ENCODE measurements at places on chromosomes 5 and 9.

- DNase-seq = no peak
These were observed 125.5 kb upstream of the NFIL3 start for GRCh38 chr9:91549177-91549576.

GRCh38 chr9:78958892-78959291 lies 612.9 kb upstream of the TLE4 start:
- DNase-seq = no peak

DNA sequence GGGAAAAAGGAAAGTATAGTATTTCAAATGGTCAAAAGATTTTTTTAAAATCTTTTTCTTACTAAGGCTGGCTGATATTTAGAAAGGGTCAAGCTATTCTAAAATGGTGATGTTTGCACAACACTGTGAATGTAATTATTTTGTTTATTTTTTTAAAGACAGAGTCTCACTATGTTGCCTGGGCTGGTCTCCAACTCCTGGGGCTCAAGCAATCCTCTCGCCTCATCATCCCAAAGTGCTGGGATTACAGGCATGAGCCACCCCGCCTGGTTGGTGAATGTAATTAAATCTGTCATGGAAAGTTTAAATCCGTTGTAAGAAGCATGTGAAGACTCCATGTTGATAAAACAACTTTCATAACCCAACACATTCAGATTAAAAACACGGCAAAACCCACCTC lies 2.6 kb downstream of the UBTD2 start:
- peak; percentile 45 for DNase-seq

DNA sequence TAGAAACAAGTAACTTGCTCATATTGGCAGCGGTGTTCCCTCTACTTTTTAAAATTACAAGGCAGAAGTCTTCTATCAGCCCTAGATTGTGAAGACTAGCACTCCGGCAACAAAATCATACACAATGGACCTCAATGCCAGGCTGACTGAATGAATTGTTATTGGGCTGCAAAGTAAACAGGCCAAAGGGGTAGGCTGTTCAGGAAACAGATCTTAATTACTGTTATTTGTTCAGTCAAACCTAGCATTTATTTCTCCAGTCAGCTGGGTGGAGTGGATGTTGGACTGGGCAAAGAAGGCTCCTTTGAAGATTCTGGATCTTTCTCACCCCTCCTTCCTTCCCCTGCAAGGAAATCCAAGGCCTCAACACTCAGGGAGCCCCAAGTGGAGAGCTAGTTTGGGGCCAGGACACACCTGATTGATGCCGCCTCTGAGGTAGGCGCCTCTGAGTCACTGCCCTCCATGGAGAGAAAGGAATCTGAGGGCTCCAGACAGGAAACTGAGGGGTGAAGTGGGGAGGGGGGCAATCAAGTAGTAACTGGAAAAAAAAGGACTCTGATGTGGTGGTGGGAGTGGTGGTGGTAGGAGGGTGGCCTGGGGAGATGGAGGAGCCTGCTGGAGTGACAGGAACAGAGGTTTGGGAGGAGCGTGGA lies 35.5 kb downstream of the SERINC5 start:
- DNase-seq = no peak

GRCh38 chr5:142770650-142771609 lies 753 bp downstream of the ARHGAP26 start:
- DNase-seq = peak; percentile 43

DNA sequence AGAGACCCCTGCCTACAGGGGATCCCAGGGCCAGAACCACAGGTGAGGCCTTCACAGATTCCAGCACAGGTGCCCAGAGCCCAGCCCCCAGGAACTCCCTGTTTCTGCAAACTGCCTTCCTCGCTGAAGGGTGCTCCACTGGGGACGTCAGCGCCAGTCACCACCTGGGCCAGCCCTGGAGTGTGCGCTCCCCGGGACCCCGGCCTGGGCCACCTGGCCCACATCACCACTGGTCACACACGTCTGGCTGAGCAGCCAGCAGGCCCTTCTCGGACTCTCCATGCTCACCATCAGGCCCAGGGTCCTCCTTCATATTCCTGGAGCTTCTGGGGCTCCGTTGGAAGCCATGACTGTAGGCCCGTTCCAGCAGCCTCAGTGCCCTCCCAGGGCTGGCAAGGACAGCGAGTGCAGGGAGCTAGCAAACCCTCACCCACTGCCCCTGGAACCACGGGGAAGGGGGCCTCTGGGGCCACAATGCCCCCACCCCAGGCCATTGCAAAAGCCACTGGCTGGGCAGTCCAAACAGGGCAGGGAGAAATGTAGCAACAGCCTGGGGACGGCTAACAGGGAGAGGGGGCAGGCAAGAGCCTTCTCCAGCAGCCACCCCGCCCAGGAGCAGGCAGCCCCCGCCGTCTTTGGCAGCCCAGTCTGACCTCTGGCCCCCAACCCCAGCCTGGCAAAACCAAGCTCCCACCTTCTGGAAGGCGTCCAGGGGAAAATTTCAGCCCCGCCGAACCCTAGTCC lies 1.3 kb downstream of the AGPAT2 start:
- DNase-seq = no peak

DNA sequence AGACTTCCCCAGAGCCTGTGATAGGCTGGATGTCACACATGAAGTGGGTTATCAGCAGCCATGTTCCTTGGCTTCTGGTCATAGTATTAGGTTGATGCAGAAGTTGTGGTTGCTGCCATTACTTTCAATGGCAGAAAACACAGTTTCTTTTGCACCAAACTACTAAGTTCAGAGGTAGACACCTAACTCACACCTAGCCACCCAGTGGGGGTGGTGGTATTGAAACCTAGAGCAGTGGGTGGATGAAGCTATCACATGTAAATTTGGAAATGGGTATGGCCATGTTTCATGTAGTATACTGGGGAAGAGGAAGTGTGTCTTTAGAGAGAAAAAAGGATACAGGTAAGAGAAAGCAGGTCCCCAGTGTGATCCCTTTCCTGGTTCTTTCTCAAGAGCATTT lies 347.9 kb upstream of the SEMA6A start:
- DNase-seq = no peak

DNA sequence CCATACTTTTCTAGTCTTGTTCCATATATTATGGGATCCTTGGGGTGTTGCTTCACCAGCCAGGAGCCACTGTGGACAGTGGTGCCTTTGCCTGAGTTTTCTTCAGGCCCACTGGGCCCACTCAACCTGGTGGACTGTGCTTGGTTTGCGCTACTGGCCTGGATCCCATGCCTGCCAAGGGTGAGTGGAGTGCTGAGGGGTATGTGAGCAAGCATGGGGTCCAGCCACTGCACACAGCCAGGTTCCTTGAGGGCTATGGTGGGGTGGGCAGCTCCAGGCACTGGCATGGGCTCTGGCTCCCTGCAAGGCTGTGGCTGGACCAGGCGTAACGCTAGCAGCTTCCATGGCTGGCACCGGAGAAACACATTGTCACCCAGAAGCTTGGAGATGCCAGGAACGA lies 13.2 kb upstream of the PRR16 start:
- DNase-seq = no peak

DNA sequence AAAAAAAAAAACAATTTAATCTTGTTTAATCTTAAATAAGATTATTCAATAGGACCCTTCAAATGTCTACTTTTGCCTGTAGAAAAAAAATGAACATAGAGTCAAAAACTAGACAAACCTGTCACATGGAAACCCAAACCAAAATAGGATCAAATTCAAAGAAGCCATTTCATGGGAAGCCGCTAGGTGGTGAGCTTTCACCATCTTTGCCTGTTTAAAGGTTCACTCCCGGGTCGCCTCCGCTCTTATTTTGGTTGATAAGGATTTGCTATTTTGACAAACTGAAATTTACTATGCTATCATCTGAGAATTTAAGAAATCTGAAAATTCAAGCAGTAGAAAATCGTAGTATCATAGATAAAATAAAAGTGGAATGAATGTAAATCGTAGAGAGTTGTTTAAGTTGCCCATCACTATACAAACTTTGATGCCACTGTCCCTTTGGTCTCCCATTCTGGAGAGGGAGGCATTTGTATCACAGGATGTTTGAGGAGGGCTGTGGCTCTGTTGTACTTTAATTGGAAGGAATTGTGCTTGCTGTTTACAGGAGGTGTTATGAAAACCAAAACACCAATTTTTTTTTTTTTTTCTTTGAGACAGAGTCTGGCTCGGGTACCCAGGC lies 43.5 kb upstream of the DNAH5 start:
- DNase-seq = peak; percentile 85

- DNase-seq = no peak
These were observed 35.9 kb upstream of the RANBP3L start for GRCh38 chr5:36337597-36337996.

DNA sequence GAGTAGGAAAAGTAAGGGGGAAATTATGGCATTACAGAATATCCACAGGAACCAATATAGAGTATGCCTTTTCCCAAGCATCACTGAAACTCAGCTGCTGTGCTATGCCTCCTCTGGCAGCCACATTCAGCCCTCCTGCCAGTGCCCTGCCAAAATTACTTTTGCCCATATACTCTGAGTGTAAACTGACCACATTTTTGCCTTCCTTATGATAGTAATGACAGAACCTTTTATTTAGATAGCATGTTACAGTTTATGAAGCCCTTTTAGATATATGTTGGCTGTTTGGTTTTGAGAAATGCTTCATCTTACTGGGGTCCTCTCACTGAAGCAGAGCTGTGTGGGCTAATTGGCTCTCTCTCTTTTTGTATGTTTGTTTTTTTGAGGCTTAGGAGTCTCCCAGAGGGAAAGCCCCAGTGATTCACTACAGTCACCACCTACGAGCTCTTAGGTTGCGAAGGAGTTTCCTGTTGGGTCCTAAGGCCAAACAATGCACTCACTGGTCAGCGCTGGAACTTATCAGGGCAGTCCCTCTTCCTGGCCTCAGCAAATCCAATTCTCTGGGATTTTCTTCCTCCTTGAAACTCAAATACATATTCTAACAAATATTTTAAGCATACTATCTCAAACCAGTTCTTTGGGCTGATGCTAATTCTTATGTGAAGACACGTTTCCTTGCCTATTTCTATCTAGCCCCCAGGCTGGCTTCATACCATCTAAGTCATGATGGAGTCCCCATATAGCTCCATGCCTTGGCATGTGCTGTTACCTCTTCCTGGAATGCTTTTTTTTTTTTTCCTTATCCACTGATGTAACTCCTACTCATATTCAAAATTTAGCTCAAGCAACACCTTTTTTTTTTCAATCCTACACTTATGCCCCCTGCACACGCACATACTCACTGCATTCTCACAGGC lies 3.7 kb downstream of the PHF24 start:
- DNase-seq = peak; percentile 75

- DNase-seq = no peak
These were observed 16.6 kb downstream of the ZNF608 start for GRCh38 chr5:124729720-124730359.

DNA sequence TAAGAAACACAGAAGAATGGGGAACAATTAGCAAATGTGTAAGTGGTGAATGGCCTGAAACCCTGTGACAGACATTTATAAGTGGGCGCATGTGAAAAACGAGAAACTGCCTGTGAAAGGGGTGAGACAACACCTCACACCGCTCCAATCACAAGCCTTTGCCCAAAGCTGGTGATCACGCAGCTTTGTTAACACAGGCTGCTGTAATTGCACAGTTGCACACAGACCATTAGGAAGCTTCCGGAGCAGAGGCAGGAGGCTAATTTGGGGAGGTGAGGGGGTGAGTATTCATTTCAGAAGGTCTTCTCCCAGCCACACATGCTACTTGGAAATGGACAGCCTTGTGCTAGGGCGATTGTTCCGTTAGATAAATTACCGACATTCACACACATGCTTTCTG lies 294.0 kb downstream of the MED10 start:
- no peak for DNase-seq

DNA sequence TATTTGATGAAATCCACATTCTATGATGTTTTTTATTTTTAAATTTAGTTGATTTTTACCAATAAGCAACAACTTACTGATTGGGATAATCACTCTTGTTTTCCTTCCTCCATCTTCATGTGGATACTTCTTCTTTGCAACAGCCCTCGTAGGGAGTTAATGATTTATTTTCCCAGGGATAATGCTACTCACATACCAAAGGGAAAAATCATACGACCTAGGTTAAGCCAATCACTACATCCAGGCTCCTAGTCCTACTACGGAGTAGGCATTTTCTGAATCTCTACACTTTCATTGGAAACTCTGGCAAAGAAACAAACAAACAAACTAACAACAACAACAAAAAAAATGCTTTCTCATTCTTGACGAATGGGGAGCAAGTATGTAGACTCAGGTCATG lies 663.4 kb downstream of the PTPRD start:
- no peak for DNase-seq

DNA sequence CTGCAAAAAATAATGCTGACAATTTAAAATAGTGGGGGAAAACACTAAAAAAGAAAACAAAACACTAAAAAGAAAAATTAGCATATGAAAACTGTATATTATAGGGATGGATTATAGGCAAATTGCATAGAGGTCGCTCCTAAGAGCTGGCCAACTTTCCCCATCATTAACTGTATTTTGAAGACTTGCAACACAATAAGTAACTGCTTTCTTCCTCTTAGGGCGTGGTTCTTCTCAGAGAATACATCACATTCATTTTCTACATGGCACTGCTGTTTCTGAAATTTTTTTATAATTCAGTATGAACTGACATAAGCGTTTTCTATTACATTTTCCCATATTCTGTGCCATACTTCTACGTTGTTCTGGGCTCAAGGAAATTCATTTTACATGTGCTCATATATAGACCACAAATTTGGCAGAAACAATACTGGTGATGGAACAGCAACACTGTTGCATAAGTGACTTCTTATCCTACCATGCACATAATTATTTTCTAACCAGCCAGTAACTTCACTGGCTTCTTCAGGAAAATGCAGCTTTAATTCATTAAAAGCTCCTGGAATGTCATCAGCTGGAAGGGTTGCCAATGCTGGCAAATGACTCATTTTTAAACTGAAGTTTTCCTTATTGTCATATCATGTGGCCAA lies 171.2 kb upstream of the DMAC1 start:
- no peak for DNase-seq

DNA sequence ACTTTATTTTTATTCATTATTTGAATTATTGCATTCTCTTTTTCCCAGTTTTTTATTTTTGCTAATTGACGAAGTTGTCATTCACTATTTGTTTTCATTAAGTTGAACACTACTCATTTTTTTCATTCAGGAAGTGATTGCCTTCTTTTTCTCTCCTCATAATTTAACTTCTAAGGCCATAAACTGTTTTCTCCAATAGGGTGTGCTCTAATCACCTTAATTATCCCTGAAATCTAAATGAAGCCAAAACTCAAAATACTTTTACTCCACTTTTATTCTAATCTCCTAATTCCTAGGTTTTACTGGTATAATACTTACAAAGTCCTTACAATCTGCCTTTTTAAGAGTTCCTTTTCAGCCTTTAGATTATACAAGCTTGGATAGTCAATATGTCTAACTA lies 2.9 kb upstream of the OR13C2 start:
- no peak for DNase-seq

GRCh38 chr9:6758248-6758497 lies 400 bp downstream of the KDM4C start:
- DNase-seq = no peak

- DNase-seq = peak; percentile 72
These were observed 207.8 kb downstream of the SEMA5A start for GRCh38 chr5:9337928-9338595.

DNA sequence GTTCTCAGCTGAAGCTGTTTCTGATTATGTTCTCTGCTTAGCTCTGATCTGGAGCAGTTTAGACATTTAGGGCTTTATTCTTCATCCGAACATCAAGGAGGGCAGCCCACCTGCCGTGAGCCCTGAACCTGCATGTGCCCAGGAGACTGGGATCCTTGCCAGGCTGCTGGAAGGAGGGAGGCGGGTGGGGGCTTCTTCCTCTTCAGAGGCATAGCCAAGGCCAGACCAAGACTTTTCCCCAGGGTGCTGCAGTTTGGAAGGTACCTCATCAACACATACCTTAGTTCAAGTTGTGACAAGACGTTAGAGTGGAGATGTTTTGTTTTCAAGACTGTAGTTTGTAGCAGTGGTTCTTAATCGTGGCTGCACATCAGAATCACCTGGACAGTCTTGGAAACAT lies 64.9 kb downstream of the RALGPS1 start:
- DNase-seq = no peak

All from cardiac fibroblast (primary cell).